ENCODE measurements at places on chromosomes 1 and 21.

DNA sequence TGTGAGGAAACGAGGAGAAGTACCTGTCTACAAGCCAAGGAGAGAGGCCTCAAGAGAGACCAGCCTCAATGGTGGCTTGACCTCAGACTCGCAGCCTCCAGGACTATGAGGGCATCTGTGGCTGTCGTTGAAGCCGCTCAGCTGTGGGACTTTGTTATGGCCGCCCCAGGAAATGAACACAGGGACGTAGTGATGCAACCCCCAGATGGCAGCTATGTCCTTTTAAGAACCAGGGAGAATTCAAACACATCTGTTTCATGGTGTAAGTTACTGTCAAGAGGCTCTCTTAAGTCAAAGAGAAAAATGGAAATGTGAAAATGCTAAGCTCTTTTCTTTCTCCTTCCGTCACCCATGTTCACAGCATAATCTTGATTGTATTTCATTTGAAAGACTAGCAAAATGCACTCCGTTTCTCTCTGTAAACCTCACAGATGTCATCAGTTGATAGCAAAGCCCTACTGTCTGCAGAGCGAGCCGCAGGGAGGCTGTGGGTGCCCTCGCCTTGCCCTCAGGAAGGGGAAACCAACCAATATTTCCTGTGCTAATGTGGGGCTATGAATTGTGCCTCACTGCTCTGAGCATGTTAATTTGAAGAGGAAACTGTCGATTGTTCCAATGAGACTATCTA, 21.3 kb downstream of the UBASH3A start:
- no peak for DNase-seq

- DNase-seq, result no peak
Measured at GRCh38 chr1:147811751-147812150, 51.3 kb upstream of the GJA5 start.

- no peak for DNase-seq
Measured at GRCh38 chr21:42696501-42697040, 43.1 kb downstream of the PDE9A start.

GRCh38 chr1:189463166-189463565, 1014.5 kb downstream of the BRINP3 start:
- DNase-seq, result peak; percentile 0

DNA sequence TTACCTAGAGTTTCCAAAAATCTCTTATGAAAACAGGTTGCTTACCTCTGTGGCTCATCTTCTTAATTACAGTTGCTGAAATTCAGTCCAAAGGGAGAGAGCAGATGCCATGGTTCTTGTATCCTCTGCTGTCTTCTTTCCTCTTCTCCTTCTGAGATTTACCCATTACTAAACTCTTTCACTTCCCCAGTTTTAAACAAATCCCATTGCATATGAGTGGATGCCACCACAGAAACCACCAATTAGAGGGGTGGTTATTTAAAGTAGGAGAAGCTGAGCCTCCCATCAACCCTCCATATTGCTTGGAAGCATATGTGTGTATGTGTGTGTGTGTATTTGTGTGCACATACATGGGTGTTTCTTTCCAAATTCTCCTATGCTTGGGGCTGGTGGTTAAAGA, 128.5 kb upstream of the KCNK1 start:
- DNase-seq, result no peak

- no peak for DNase-seq
Measured at GRCh38 chr1:153685544-153686340, 7.3 kb downstream of the NPR1 start.

DNA sequence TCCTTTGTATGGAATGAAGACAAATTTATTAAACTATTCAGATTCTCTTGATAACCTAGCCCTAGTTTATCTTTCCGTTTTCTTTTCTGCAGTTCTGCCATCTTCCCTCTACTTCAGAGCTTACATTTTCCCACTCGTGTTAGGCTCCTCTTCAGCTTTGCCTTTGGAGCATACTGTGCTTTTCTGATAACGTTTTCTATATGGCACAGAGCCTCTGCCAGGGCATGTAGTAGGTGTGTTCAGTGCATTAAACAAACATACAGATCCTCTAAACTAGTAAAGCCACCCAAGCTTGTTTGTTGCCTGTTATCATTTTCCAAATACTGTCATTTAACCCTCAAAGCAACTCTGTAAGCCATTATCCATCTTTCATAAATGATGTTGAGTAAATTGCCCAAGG, 25.1 kb downstream of the DYRK1A start:
- no peak for DNase-seq

DNA sequence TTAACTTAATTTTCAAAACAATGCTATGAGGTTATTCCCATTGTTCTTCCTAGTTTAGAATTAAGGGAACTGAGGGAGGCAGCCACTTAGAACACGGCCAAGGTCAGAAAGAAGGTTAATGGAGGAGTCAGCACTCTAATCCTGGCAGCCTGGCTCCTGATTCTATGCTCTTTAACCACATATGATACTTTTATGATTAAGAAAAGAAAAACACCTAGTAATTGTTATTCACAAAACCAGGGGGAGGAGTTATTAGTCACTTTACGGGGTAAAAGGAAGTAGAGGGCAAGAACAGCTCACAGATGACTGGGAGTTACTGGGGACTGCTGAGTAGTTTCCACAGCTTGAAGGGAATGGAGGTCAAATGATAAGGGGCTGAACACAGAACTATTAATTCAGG, 38.6 kb downstream of the GADD45A start:
- DNase-seq, result peak; percentile 50

DNA sequence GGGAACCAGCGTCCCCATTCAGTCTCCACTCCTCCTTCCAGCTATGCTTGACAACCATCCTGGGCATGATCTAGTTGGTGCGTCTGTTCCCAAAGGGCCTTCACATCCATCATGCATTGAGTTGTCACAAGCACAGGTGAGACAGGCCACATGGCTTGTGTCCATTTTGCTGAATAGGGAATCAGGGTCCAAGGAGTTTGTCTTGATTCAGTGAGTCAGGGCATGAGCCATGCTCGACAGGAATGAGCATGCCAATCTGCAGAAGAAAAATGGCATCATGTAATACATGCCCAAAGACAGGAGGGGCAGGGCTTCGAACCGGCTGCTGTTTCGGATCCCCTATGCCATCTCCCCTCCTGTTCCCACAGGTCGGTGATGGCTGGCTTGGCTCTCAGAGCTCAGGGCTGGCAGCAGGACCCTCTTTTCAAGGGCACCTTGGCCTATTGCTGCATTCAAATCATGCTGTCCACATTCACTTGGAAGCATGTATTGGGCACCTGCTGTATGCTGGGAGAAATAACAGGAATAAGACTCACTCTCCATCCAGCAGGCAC, 44.5 kb downstream of the PKP1 start:
- DNase-seq, result no peak

- peak; percentile 9 for DNase-seq
Measured at GRCh38 chr1:165143437-165144065, 213.0 kb downstream of the LMX1A start.

- DNase-seq, result no peak
Measured at GRCh38 chr21:43358940-43359822, 67.8 kb downstream of the SIK1 start.

DNA sequence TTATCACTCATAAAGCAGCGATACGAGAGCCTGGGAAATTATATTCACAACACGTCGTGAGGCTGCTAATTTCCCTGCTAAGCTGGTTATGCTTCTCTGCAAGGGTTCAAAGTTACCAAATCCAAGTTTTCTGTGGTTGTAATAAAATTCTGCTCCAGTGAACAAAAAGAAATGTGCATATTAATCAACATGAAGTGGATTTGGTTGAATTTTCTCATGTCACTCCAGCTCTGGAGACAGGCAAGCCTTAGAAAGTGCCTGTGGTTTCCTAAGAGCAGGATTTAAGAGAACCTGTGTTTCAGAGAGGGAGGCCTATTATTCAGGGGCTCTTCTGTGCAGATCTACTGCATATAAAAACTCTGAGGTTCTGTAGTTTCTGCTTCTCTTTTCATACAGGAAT, 87.5 kb downstream of the WLS start:
- no peak for DNase-seq

DNA sequence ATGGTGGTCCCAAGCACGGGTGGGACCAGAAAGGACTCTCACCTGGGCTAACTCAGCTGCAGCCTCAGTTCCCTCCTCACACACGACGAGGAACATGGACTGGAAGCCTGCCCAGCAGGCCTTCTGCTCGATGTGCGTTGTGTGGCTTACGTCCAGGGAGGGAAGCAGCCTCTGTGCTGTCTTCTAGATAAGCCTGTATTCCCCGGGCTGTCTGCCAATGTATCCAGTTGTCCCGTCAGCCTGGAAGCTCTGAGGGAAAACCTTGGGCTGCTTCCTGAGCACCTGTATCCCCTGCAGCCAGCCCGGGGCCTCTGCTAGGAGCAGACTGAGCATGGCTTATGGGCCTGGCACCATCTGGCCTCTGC, 10.5 kb downstream of the PCSK9 start:
- no peak for DNase-seq

DNA sequence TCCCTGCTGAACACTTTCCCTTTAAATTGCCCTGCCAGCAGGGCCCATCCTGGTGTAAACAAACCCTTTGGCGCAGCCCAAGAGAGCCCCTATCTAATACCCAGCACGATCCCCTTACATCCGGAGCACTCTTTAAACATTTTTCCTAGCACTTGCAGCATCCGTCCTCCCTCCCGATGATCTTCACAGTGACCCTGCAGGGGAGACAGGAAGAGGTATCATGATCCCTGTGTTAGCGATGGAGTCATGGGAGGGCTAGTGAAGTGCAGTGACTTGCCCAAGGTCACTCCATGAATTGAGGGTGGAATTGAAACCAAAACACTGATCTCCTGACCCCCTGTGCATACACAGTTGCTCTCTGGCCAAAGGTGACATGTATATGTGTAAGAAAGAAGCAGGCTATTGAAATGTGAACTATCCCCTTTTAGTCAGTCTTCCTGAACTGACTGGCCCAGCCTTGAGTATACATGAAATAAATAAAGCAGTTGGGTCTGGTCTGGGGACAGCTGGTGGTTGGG, 9.8 kb upstream of the KCNQ4 start:
- DNase-seq, result no peak

GRCh38 chr1:233282582-233282886, 13.0 kb downstream of the PCNX2 start:
- no peak for DNase-seq

GRCh38 chr21:44456915-44457736, 1.8 kb downstream of the LRRC3 start:
- DNase-seq, result no peak

GRCh38 chr1:76463278-76463677, 388.7 kb downstream of the ST6GALNAC3 start:
- DNase-seq, result peak; percentile 23

DNA sequence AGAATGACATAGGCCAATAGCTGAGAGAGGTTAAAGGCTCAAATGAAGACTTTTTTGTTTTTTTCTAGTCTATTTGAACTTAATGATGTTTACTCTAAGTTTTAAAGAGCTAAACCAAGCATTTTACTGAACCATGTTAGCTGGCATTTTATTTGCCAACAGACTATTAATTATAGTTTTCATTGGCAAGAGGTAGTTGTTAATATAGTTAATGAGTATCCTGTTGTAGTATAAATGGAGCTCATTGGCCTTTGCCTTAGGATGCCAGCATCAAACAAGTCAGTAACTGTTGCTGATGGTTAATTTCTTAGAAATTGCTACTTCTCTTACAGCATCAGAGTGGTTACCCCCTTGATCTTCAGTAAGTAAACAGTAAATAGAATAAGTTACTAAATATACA, 339.0 kb upstream of the B3GALT2 start:
- no peak for DNase-seq

DNA sequence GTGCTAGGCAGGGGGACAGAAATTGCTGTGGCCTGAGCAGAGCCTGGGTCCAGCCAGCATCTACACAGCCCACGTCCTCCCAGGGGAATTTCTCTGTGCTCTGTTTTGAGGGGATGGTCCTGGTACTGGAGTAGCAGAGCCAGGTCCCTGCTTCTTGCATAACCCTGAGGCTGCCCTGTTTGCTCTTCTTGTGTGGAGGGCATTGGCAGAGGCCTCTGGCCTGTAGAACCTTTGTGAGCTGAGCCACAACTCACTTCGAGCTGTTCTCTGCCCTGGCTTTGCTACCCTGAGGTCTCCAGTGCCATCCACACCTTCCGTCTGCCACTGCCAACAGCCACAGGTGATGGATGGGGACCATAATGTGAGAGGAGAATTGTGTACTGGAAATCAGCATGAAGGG, 101.9 kb downstream of the KCNJ15 start:
- no peak for DNase-seq

DNA sequence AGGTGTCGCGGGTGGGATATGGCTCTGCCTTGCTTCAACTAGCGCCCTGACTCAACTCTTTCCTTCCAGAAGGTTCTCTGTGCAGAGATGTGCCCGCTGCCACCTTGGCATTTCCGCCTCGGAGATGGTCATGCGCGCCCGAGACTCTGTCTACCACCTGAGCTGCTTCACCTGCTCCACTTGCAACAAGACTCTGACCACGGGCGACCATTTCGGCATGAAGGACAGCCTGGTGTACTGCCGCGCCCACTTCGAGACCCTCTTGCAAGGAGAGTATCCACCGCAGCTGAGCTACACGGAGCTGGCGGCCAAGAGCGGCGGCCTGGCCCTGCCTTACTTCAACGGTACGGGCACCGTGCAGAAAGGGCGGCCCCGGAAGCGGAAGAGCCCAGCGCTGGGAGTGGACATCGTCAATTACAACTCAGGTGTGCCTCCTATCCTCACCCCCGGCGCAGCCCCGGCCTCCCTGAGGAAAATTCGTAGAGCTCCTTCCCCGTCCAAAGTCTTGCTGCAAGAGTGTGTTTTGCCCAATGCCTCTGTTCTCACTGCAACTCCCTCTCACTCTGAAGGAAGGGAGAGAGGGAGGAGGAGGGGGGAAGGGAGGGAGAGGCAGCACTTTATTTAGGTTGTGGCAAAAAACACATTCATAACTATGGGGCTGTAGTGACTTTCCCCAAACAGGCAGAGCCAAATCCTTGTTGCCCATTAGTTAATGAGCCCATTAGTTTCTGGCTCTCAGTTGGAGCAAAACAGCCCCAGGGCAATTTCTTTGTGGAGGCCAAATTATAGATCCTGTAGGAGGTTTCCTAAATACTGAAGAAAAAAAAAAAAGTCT, 4.3 kb downstream of the LHX9 start:
- no peak for DNase-seq

DNA sequence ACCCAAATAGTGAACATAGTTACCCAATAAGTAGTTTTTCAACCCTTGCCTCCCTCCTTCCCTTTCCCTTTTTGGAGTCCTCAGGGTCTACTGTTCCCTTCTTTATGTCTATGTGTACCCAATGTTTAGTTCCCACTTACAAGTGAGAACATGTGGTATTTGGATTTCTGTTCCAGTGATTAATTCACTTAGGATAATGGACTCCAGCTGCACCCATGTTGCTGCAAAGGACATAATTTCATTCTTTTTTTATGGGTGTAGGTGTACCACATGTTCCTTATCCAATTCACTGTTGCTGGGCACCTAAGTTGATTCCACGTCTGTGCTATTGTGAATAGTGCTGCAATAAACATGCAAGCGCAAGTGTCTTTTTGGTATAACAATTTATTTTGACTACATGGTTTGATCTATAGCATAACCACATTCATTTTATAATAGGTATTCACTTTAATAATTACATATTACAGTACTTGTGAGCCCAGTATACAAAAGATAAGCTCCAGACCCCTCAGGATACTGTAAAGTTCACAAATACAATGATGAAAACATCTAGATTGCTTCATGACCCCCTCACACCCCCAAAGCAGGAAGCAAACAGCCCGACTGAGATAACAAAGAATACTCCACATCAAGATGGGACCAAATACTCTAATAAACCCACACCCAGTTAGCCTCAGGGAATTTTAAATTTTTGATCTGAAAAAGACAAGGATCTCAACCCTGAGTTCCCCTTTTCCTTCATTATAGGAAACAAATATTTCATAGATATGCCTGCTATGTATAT, 45.3 kb downstream of the PUM1 start:
- DNase-seq, result no peak

- DNase-seq, result no peak
Measured at GRCh38 chr1:72322910-72323309, 40.6 kb upstream of the NEGR1 start.

GRCh38 chr21:39127506-39127905, 55.7 kb downstream of the PSMG1 start:
- DNase-seq, result no peak

Measured in cardiac muscle cell (in vitro differentiated cells and primary cell).